A673 (cell line): ENCODE measurements at places on chromosomes 12 and 14.

GRCh38 chr14:42869681-42870080 lies 1263.0 kb downstream of the LRFN5 start:
- H3K27ac ChIP-seq, result no peak overlapping the region
- no peak overlapping the region for H3K4me3 ChIP-seq
- H3K36me3 ChIP-seq, result no peaks in the 10 kb centered on the region
- H3K27me3 ChIP-seq, result no peaks in the 10 kb centered on the region
- H3K4me1 ChIP-seq, result no peaks in the 10 kb centered on the region

- H3K27me3 ChIP-seq, result no peaks in the 10 kb centered on the region
- H3K4me3 ChIP-seq, result no peak overlapping the region
- no peaks in the 10 kb centered on the region for H3K4me1 ChIP-seq
- DNase-seq, result no peak
- H3K36me3 ChIP-seq, result no peaks in the 10 kb centered on the region
- no peak overlapping the region for H3K27ac ChIP-seq
Observed at GRCh38 chr14:101843665-101844064, 82.2 kb downstream of the PPP2R5C start.

- DNase-seq, result no peak
- peak overlapping the region; percentile 99 for H3K27ac ChIP-seq
- no peak overlapping the region for H3K4me3 ChIP-seq
- peaks cover 76% of the 10 kb centered on the region for H3K4me1 ChIP-seq
- no peaks in the 10 kb centered on the region for H3K36me3 ChIP-seq
Observed at GRCh38 chr14:76958980-76959710, 69.4 kb downstream of the IRF2BPL start.

GRCh38 chr12:120125792-120126634 lies 9.5 kb upstream of the RAB35 start:
- no peaks in the 10 kb centered on the region for H3K27me3 ChIP-seq
- H3K4me3 ChIP-seq, result no peak overlapping the region
- H3K4me1 ChIP-seq, result no peaks in the 10 kb centered on the region
- no peak overlapping the region for H3K27ac ChIP-seq

DNA sequence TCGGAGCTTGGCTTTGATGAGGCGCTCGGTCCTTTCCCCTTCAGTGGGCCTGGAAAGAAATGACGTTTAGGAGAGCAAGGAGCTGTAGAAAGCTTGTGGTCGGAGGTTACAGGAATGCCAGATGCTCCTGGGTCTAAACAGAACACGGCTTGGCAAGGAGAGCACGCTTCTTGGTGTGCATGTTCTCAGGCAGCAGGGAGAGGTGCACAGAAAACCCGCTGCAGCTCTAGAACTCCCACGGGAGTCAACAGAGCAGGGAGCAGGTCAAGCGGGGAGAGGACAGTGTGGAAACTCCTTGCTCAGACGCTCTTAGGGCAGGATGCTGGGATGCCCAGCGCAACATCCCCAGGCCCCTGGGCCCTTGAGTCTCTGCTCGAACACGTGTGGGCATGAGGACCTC lies 51.0 kb downstream of the SSH1 start:
- H3K27ac ChIP-seq, result no peak overlapping the region
- H3K36me3 ChIP-seq, result peaks cover 64% of the 10 kb centered on the region
- H3K27me3 ChIP-seq, result no peaks in the 10 kb centered on the region
